ENCODE measurements at places on chromosomes 6 and 20.

DNA sequence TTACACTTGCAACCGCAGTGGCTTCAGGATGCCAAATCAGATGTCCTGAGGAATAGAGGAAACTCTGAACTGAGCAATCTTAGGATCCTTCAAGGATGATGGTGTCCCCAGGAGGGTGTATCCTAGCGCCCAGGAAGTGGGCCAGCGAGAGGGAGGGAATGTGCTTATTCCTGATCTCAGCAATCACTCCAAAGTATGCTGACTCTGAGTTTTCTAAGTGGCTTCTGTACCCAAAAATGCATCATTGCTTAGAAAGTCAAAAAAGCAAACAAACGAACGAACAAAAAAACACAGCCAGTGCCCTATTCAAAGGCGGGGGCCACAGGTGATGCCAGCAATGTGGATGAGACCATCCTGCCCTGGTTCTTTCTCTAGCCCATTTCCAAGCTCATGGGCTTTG lies 230.6 kb downstream of the NRN1 start:
- DNase-seq, result no peak

DNA sequence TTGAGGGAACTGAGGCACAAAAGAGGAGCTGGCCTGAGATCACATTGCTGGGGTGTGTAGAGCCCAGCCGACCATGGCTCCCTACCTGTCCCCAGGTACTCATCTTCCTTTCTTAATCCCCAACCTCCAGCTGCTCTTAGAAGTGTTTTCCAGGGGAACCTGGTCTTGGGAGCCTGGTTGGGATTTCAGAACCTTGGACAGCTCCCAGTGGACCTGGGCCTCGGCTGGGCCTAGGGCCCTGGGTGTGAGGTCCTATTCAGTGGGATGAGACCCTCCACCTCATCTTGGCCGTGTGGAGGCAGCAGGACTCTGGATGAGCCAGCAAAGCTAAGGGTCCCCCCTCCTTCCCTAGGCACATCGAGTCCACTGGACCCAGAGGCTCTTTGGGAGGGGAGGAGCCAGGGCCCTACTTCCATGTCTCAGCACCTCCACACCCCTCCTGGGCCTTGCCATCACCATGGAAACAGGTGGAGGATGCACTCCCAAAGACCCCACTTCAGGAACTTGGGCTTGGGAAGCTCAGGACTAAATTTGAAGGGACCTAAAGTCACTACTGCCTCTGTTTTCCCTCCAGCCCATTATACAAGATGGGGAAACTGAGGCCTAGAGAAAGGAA lies 38.5 kb downstream of the DLGAP4 start:
- peak; percentile 1 for DNase-seq

GRCh38 chr6:14451594-14452374 lies 334.2 kb downstream of the CD83 start:
- DNase-seq, result no peak

DNA sequence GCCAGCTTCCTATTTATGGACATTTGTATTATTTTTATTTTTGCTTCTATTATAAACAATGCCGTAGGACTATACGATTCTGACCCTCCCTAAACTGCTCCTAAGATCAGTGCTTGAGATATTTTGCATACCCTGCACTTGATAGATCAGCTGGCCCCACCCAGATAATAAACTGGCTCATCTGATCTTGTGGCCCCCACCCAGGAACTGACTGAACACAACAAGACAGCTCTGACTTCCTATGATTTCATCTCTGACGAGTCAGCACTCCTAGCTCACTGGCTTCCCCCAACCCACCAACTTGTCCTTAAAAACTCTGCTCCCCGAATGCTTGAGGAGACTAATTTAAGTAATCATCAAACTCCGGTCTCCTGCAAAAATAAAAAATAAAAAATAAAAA lies 34.9 kb upstream of the TFAP2A start:
- no peak for DNase-seq

GRCh38 chr6:17621003-17621402 lies 20.9 kb downstream of the FAM8A1 start:
- no peak for DNase-seq

DNA sequence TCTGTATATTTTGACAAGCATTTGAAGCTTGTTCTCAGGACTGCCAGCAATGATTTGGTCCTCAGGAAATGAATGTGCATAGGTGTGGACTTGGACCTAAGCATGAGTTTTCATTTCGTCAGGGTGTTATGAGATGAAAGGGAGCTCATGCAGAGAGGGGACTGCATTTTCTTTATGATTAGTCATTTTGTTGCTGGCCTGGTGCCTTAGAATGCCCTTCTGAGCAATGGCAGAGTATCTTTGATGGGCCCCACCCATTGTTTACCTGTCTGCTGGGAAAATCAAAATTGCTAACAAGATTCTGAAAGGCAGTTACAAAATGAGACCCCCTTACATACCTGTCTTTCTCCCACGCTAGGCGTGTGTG lies 51.5 kb upstream of the MTHFD1L start:
- no peak for DNase-seq

- no peak for DNase-seq
These were observed 593.0 kb upstream of the CITED2 start for GRCh38 chr6:139967497-139967896.

DNA sequence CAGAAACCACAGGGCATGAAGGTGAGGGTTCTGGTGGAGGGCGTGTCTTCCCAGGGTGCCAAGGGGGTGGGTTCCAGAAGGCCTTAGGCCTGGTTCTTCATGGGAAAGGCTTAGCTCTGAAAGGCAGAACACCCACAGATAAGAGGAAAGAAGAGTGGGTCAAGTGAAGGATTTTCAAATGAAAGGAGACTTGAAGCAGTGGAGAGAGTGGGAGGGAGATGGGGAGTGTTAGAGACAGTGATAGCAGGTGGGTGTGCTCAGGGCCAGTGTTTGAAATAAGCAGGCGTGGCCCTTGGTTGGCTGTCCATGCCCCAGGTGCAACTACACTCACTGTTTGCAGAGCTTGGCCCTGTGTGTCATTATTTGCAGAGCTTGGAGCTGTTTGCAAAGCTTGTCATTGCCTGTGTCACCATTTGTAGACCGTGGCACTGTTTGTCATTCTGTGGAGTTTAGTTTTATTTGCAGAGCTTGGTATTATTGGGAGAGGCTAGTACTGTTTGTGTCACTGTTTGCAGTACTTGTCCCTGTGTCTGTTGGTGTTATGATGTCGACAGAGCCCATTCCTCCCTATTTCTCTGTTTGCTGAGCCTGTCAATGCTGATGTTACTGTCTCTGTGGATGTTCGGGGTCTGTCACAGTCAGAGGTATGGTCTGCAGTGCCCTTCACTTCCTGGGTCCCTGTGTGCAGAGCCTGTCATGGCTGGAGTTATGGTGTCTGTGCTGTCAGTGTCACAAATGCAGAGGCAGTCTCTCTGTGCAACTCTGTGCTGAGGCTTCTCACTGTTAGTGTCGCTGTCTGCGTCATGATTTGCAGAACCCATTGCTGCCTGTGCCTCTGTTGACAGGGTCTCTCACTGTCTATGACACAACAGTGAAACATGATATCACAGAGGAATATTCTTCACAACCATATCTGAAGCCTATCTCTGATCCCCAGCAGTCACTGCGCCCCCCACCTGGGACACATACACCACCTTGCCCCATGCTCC lies 127.7 kb upstream of the LRFN2 start:
- no peak for DNase-seq

- no peak for DNase-seq
These were observed 3.9 kb upstream of the TRDN start for GRCh38 chr6:123640567-123641187.

DNA sequence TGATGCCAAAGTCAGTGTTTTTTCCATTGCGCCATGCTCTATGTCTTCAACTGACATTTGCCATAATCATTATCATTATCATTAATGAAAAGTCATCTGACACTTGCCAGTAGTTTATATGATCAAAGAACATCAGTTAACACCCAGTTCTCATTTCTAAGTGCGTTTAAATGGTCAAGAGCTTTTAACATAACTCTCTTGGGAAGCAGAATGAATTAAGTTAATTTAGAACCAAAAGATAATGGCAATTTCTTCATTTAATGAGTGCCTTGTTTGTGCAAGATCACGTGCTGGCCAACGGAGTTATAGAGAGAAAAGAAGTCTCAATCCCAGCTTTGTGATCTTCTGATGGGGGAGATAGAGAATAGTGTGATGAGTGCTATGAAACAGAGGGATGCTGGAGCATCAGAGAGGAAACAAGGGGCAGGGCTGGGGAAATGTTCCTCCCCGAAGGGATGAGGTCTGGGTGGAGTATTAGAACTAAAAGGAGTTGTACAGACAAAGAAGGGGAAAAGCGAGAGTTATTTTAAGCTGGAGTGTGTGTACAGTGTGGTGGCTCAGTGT lies 20.3 kb downstream of the ANKS1A start:
- DNase-seq, result no peak

Measured in CD4-positive, alpha-beta T cell treated with Interleukin-15 for 4 hours (primary cell).